ENCODE measurements at places on chromosomes 5 and 9.

DNA sequence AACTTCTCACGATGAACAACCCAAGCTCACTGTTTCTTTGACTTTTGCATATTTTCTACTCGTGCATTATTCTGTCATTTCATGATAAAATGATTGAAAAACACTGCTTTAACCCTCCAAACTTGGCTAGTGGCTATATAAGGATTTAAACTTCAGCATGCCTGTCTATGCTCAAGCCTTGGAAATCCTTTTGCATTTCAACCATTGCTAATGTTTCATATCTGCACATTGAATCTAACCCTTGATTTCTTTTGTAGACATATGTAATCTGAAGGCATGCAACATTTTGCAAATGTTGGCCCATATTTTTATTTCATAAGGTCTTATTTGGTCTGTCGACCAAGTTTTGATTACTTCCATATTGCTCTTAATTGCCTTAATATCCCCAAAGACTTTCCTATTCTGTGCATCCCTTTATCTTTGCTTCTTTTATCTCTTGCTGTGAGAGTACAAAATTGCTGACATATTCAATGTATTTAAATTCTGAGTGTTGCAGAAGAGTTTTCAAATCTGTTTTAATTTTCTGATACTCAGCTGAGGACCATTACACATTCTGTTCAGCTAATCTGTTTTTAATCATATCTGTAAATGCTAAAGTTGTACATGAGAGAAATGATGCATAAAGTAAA lies 403.7 kb upstream of the ZNF608 start:
- DNase-seq = no peak

GRCh38 chr5:100757618-100758017 lies 145.5 kb downstream of the ST8SIA4 start:
- DNase-seq = no peak

DNA sequence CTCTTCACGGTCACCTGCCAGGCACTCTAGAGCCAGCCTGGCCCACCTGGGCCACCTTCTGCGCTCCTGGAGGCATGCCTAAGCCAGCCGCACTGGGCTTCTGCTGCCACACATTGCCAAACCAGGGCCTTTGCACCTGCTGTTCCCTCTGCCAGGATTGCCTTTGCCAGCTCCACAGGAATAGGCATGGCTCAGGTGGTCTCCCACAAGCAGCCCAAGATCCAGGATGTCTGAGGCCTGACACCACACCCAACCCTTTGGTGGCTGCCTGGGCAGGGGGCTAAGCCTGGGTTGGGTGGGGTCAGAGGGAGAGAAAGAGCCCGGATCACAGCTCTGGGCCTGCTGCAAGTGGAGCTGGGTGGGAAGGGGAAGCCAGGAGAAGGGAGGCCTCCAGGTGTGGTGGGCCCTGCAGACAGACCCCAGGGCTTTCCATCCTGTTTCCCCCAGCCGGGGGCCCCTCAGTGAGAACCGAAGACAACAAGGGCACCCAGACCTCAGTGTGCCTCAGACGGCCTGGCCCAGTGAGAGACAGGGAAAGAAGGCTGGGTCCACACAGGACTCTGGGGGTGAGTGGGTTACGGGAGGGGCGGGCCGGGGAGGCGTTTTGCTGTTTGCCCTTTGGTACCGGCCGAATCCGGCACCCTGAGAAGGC lies 672 bp upstream of the SUSD3 start:
- no peak for DNase-seq

- DNase-seq = no peak
These were observed 16.3 kb downstream of the FAM163B start for GRCh38 chr9:133592731-133593409.

DNA sequence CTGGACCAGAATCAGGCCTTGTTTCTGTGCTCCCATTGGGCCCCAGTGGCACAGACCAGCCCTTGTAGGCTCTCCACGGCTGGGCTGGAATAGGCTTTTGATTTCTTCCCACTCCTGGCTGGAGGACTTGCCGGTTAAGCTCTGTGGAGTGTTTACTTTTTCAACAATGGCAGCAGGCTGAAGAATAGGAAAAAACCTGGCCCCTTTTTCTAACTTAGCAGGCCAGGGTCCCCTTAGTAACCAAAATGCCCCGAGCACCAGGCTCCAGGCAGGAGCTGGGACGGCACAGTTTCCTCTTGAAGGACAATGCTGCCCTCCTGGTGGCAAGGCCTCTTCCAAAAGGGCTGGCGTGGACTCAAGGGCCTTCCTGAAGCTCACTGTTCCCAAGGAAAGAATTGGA lies 230.3 kb downstream of the CRB2 start:
- no peak for DNase-seq

- DNase-seq = no peak
These were observed 1078.3 kb upstream of the DMAC1 start for GRCh38 chr9:8877753-8878494.

- DNase-seq = no peak
These were observed 98.0 kb downstream of the NR6A1 start for GRCh38 chr9:124673063-124673462.

- no peak for DNase-seq
These were observed 579 bp downstream of the BARHL1 start for GRCh38 chr9:132582786-132583583.
